Activated T-cell treated with anti-CD3 and anti-CD28 coated beads for 1 hour (primary cell): ENCODE measurements at places on chromosomes 16 and 17.
A peak's percentile ranks its signal among the peaks of the same experiment; 100 is the strongest.

GRCh38 chr16:970766-971581 is at the start of gene LMF1:
Gene LMF1 (minus strand): TSS chr16:970984. CDS start chr16:970980, 4 bp downstream.
- peak; percentile 99 for DNase-seq

GRCh38 chr17:82334622-82335394 is 1.2 kb upstream of the SECTM1 start:
- DNase-seq = no peak

- no peak for DNase-seq
Measured at GRCh38 chr16:57791893-57792461, 10.3 kb downstream of the KIFC3 start.

GRCh38 chr16:54459509-54460262 is 173.1 kb upstream of the IRX3 start:
- DNase-seq = no peak

- DNase-seq = no peak
Measured at GRCh38 chr16:58882292-58882691, 148.2 kb upstream of the GOT2 start.

- DNase-seq = no peak
Measured at GRCh38 chr16:71449020-71449419, 7.2 kb upstream of the TLE7 start.

GRCh38 chr17:73595479-73595878 is 48.8 kb downstream of the SDK2 start:
- DNase-seq = no peak

DNA sequence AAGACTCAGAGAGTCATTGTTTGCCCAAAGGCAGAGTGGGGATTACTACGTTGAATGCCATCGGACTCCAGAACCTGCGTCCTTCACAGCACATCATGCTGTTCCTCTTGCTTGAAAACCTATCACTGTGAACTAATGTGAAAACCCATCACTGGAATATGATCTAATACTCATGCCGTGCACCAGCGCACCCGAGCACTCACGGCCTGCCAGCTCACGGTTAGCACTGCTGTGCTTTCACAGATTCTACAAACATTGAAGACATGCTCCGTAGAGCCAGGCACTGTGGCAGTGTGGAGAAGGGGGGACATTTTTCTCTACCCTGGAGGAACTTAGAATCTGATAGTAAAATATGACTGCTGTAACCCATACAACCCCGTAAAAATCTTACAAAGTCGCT is 350.4 kb downstream of the C16orf95 start:
- DNase-seq = no peak

GRCh38 chr16:85144026-85144915 is 32.0 kb upstream of the CIBAR2 start:
- DNase-seq = no peak

DNA sequence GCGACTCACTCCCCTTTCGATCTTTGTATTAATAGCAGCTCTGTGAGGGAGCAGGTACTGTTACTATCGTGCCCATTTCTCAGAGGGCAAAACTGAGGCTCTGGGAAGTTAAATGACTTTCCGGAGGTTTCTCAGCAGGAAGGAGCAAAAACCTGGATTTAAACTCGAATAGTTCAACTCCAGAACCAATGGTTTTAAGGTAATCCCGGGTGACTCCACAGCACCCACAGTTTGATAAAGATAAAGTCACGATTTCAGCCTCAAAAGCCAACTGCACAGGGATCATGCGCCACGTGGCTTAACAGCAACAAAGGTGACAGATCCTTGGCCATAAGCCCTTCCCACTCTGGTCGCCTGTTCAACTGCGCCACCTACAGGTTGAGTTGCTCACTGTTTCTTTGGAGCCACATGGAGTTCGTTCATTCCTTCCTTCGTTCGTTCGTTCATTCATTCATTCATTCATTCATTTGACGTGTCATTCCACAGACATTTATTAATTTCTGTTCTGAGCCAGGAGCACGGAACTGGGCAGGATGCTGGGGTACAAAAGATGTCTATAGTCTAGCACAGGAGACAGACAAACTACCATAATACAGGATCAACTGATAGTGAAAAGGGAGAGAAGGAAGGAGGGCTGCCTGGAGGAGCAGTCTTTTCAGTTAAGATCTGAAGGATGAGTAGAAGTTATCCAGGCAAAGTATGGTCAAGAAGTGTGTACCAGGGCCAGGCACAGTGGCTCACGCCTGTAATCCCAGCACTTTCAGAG is 134.8 kb downstream of the HS3ST2 start:
- DNase-seq = no peak

GRCh38 chr16:70508752-70509151 is 14.6 kb downstream of the COG4 start:
- no peak for DNase-seq

GRCh38 chr17:34755981-34756636 is 176.7 kb downstream of the TMEM132E start:
- no peak for DNase-seq

- peak; percentile 52 for DNase-seq
Measured at GRCh38 chr16:3020247-3020603, at the start of gene TNFRSF12A. Gene TNFRSF12A (plus strand): TSS chr16:3020368. CDS start chr16:3020398, 30 bp downstream.

DNA sequence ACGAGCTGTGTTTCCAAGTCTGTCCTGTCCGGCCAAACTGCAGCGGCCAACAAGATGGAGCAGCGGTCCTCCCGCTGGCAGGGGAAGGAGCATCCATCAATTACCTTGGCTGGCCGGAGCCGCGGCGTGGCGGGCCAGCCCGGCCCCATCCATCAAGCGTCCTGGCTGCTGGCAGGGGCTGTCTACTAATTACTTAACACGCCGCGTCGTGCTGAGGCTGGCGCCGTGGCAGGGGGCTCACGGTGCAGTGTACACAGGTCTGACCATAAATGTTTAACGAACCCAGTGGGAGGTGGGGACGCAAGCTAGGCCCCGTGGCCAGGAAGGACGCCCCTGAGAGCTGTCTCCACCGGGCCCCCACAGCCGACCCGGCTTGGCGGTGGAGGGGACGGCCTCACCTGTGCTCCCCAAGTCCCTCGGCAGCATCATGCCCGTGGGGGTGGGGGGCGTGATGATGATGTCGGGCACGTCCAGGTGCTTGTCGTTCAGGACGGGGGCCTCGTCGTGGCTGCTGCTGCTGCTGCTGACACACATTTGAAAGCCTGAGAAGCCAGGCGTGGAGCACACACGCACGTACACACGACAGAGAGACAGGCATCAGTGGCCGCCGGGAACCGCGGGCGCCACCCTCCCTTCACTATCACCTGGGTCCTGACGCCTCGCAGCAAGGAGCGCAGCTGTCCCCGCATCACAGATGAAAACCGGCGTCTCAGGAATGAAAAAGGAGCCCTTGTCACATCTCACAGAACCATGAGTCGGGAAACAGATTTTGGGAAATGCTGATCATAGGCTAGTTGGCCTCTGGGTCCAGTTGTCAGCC is 21.2 kb upstream of the GINS2 start:
- no peak for DNase-seq

- DNase-seq = no peak
Measured at GRCh38 chr16:65278874-65279273, 157.0 kb upstream of the CDH11 start.

GRCh38 chr16:76194616-76195015 is 82.6 kb upstream of the CNTNAP4 start:
- DNase-seq = no peak

GRCh38 chr17:77679589-77679988 is 278.9 kb upstream of the TNRC6C start:
- DNase-seq = no peak

- no peak for DNase-seq
Measured at GRCh38 chr16:2816751-2817339, at the start of gene PRSS21. Gene PRSS21 (plus strand): TSS chr16:2817237. CDS start chr16:2817269, 32 bp downstream.

GRCh38 chr17:71251276-71251675 is 869.5 kb upstream of the SOX9 start:
- no peak for DNase-seq

- DNase-seq = no peak
Measured at GRCh38 chr16:24748242-24748641, 18.8 kb downstream of the TNRC6A start.

GRCh38 chr16:52193441-52193840 is 353.5 kb downstream of the TOX3 start:
- no peak for DNase-seq

GRCh38 chr17:72479113-72479512 is 358.3 kb downstream of the SOX9 start:
- no peak for DNase-seq

DNA sequence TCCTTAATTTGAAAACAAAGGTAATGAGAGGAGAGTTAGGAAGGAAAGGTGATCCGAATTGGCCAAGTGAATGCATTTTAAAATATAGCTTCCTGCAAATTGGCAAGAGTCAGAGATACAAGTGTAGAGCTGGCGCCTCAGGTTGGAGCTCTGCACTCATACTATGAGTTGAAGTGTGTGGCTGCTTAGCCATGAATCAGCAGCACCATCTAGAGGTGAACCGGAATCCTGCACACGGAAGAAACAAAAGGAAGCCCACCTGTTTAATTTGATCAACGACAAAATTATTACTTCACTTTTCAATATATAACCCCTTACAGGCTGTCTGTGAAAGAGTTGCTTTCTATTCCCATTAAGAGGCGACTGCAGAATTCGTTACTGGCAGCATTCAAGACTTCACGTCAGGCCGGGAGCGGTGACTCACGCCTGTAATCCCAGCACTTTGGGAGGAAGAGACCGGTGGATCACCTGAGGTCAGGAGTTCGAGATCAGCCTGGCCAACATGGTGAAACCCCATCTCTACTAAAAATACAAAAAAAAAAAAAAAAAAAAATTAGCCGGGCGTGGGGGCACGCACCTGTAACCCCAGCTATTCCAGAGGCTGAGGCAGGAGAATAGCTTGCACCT is 1253.7 kb upstream of the CDH8 start:
- no peak for DNase-seq

DNA sequence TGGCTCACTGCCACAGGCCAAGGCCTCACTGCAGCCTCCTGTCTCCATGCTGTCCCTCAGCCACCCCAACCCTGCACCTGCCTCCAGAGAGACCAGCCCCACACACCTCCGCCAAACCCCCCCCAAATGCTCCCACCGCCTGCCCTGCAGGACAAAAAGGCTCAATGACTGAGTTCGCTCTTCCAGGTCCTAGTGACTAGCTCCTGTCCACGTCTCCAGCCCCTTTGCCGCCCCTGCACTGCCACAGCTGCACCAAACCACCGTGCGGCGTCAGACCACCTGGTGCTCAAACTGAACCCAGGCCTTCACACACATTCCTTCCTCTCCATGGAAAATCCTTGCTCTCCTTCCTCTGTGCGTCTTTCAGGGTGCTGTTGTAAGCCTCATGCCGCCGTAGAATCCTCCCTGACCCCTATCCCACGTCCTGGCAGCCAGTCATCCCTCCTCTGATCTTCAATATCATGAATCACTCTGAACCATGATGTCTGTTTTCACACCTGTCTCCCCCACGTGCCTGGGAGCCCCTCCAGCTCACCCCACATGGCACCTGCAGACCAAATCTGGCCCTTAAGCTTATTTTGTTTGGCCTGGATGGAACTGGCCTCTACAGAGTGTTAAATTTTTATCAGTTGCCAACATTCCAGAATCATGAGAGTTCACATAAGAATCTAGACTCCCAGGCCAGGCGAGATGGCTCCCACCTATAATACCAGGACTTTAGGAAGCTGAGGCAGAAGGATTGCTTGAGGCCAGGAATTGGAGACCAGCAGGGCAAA is 4.3 kb upstream of the GSG1L start:
- DNase-seq = no peak

DNA sequence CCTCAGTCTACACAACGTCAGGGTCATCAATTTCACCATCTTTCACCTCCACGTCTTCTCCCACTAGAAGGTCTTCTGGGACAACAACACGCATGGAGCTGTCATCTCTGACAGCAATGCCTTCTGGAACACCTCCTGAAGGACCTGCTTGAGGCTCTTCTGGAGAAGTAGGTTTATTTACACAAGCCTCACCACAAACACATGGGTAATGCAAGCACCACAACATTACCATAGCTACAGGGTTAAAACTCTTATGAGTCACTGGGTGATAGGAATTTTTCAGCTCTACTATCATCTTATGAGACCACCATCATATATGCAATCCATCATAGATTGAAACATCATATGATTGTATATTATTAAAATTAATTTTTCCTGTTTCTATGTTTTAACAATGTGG is 215.4 kb downstream of the CHD9NB start:
- DNase-seq = no peak

- peak; percentile 96 for DNase-seq
Measured at GRCh38 chr17:2511462-2512369, at the start of gene METTL16. Gene METTL16 (minus strand): TSS chr17:2511888. CDS start chr17:2502331, 9,557 bp downstream.

GRCh38 chr17:45942284-45942683 is 47.9 kb downstream of the MAPT start:
- DNase-seq = no peak

DNA sequence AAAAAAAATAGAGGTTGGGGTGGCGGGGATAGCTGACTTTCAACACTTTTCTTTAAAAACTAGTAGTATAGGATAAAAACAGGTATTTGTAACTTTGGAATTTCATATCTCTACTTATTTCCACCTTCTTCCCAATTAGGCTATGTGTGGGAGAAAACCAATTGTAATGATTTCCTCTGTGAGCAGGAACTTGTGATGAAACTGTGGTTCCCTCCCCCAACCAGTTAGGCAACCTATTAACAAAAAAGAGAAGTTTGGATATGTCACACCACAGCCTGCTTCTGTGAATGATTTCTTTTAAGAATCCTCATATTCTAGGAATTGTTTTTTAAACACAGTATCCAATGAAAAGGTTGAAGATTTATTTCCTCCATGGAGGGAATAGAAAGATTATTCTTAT is 1.9 kb downstream of the IGSF6 start:
- no peak for DNase-seq

- no peak for DNase-seq
Measured at GRCh38 chr16:75621170-75621477, 2.0 kb downstream of the ADAT1 start.

GRCh38 chr16:75471723-75472633 is 7.5 kb upstream of the TMEM170A start:
- DNase-seq = no peak

- DNase-seq = no peak
Measured at GRCh38 chr17:29246628-29247027, at the start of gene CRYBA1. Gene CRYBA1 (plus strand): TSS chr17:29246859. CDS start chr17:29246864, 5 bp downstream.

DNA sequence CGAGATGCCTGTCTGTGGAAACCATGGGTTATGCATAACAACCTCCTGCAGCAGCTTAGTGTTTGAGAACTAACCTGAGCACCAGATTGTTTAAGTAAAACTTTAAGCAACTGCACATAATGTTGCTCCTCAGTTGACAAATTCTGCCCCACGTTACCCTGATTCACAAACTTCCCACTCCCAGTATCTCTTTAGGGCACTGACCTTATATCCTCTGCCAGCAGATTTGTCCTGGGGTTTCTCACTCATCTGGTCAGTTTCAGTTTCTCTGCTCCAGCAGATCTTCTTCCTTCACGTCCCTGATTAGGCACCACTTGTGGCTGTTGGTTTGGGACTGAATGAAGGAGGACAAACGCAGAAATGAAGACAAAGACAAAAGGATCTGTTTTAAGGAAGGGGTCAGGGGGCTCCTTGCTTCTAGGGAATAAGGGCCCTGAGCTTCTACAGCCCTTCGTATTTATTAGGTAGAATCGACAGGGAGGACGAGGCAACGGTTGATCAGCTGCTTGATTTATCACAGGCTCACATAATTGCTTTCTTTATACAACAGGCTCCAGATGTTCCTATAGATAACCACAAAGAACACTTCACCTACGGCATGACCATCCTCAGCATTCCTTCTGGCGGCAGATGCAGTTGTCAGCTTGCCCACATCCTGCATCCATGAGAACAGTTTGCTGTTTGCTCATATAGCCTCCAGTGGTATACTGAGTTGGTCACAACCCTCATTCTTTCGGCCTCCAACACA is 13.5 kb upstream of the ZNF689 start:
- DNase-seq = no peak
